Stimulated activated CD8-positive, alpha-beta memory T cell treated with anti-CD3 and anti-CD28 coated beads, Interleukin-4, amount 100 ng/mL, for 4 hours (primary cell): ENCODE measurements at places on chromosomes 16 and 17.

GRCh38 chr16:2226918-2227317 lies 3.5 kb downstream of the E4F1 start:
- no peak for DNase-seq

GRCh38 chr16:85528528-85529387 lies 84.4 kb upstream of the GSE1 start:
- DNase-seq = no peak

DNA sequence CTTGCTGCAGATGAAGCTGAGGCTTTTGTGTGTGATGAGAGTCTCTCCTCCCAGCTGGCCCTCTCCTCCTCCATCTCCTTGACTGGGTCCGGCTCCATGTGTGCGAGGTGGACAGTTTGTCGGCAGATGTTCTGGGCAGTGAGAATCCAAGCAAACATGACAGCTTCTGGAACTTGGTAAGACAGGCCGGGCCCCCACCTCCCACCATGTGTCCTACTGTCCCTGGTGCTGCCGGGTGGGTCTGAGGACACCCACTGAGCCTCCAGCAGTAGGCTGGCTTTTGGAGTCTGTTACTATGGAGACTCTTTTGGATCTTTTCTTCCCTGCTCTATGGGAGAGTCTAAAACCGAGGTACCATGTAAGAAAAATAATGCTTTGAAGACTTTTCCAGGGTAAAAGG lies 12.7 kb downstream of the NUP85 start:
- DNase-seq = no peak

- DNase-seq = no peak
Measured at GRCh38 chr16:75406943-75407342, 26.4 kb downstream of the CFDP1 start.

DNA sequence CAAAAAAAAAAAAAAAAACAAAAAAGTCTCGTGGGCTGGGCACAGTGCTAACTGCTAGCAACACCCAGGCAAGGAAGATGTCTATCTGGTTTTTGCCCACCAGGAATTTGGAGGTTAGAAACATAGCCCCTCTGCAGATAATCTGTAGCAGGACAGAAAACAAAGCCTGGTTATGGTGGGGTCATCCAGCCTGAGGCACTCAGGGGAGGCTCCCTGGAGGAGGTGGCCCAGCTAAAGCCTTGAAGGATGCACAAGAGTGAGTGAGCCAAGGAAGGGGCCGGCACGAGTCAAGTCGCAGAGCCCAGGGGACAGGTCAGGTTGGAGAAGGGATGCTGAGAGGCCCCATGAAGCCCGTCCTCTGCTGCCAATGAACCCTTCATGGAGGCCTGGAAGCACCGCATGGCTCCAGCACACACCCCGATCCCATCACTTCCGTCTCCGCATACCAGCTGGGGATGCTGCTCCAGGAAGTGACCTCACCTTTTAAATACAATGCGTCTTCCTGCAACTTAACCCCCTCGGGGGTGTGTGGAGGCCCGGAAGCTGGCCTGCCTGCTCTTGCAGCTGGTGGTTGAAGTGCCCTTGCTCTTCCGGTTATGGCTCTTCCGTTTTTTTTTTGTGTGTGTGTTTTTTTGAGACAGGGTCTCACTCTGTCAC lies 86.5 kb downstream of the ENGASE start:
- no peak for DNase-seq

- no peak for DNase-seq
Measured at GRCh38 chr16:10107081-10107480, 75.1 kb downstream of the GRIN2A start.

GRCh38 chr16:50695017-50696000 lies 1.9 kb downstream of the NOD2 start:
- DNase-seq = no peak

GRCh38 chr16:28136751-28137434 lies 73.4 kb upstream of the GSG1L start:
- DNase-seq = no peak

- no peak for DNase-seq
Measured at GRCh38 chr16:15521758-15522509, 87.5 kb downstream of the BMERB1 start.

- DNase-seq = no peak
Measured at GRCh38 chr17:34131386-34131785, 123.7 kb upstream of the CCL2 start.

- no peak for DNase-seq
Measured at GRCh38 chr16:14658063-14658462, 25.3 kb downstream of the BFAR start.

DNA sequence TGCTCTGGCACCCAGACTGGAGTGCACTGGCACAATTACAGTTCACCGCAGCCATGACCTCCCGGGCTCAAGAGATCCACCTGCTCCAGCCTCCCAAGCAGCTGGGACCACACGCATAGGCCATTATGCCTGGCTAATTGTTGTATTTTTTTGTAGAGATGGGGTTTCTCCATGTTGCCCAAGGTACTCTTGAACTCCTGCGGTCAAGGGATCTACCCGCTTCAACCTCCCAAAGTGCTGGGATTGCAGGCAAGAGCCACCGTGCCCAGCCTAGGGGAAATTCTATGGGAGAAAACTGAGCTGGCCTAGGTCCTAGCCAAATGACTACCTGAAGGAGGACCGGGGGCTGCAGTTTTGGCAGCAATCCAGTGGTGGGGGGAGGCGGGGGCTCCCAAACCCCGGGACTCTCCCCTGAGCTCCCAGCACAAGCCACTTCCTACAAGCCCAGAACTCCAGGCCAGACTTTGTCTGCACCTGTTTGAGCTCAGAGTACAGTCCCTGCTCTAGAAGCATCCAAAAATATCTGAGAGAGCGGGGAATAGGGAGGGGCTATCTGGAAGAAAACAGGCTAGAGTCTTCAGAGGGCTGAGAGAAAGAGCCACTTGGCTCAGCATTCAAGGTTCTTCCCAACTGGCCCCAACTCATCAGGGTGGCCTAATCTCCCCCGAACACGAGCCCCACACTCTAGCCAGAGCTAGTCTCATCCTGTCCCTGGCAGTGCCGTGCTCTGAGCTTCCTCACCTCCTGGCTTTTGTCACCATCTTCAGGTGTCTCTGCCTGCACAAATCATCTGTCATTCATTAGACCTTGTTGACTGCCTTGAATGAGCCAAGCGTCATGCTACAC lies 9.1 kb downstream of the SRL start:
- DNase-seq = no peak

DNA sequence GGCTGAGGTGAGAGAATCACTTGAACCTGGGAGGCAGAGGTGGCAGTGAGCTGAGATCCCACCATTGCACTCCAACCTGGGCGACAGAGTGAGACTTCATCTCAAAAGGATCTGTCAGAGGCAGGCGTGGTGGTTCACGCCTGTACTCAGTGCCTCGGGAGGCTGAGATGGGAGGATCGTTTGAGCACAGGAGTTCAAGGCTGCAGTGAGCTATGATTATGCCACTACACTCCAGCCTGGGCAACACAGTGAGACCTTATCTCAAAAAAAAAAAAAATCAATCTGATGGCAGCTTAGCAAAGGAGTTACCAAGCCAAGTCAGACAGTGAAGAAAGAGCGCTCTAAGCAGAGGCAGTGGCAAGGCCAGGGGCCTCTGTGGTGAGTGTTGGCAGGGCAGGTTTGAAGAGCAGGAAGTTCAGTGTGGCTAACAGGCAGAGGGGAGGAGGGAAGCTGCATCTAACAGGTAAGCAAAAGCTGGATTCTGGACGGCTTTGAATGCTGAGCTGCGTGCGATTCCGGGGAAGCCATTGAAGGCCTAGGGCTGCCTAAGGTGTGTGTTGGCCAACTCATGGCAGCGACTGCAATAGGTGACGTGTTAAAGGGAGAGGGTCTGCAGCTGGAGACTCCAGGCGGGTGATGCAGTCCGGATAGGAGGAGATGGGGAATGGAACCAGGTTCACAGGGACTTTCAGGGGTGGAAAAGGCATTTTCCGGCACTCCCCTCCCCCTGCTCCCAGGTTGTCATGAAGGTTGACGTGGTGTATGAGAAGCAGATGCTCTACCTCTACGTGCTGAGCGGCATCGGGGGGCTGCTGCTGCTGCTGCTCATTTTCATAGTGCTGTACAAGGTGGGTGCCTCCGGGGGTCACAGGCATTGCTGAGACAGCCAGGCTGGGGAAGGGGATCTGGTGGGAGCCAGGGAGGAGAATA lies 7.0 kb downstream of the ZNF768 start:
- DNase-seq = no peak

- no peak for DNase-seq
Measured at GRCh38 chr16:630815-631405, at the start of gene WFIKKN1. Gene WFIKKN1 (plus strand): TSS chr16:630985. CDS start chr16:631254, 269 bp downstream.

- DNase-seq = no peak
Measured at GRCh38 chr17:44000871-44001460, 3.5 kb upstream of the NAGS start.

DNA sequence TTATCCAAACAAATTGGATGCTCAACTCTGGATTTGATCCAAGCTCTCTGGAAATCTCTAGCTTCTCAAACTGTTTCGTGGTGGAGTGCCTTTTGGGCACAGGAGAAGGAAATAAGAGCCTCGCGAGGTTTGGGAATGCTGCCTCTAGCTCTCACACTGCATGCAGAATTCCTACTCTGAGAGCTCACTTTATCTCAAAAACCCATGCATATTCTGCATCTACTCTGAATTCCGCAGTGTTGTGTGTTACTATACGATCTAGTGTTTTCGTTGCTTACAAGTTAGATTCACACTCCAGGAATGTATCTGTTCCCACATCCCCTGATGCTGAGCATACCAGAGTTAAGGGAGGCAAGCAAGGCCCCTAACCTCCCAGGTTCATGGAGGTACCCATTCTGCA lies 462.7 kb downstream of the WWOX start:
- DNase-seq = no peak

- DNase-seq = no peak
Measured at GRCh38 chr16:85755929-85756768, 5.3 kb upstream of the C16orf74 start.

- DNase-seq = no peak
Measured at GRCh38 chr16:88747588-88748301, 37.3 kb downstream of the PIEZO1 start.

GRCh38 chr16:9151597-9151996 lies 60.2 kb downstream of the HAPSTR1 start:
- DNase-seq = no peak

DNA sequence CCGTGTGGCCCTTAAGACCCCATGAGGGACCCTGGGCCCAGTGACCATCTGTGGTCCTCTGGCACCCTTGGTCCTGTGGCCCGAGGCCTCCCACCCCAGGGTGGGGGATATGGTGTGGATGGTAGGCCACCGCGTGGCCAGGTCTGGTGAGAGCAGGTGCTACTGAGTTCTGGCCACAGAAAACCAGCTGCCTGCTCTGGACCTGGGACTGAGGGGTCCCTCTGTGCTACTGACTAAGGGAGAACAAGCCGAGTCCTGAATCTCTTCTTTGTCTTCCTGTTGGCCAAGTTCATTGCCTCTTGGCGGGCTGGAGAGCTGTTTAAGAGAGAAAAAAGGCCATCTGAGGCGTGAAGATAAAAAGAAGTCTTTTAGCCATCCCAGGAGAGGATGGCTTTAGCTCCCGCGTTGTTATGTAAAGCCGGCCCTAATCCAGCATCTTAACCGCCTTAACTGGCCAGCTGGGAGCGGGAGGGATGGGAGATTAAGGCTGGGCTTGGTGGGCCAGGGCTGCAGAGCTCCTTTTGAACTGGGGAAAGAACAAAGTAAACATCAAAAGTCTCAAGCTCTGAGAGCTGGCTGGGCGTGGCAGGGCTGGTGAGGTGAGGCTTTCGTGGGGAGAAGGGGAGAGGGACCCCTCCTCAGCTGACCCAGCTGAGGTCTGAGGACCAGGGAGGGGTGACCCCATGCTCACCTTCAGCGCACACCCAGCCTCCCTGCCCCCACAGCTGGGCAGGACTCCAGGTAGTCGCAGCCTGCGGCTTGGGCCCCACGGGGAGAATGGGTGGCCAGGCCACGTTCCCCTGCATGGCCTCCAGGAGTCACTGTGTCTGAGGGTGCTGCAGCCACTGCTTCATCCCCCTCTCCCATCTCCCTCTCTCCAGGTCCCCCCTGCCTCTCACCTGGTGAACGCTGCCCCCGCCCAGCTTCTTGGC lies 62.4 kb downstream of the NKD1 start:
- no peak for DNase-seq

- no peak for DNase-seq
Measured at GRCh38 chr17:5919089-5919488, 151.1 kb upstream of the WSCD1 start.

GRCh38 chr17:41012326-41013120 lies 3.6 kb upstream of the KRTAP3-1 start:
- no peak for DNase-seq

- DNase-seq = no peak
Measured at GRCh38 chr17:2855063-2855600, 58.9 kb downstream of the RAP1GAP2 start.

GRCh38 chr16:67170168-67170948 lies at the start of gene NOL3:
Gene NOL3 (plus strand): TSS chr16:67170538.
- DNase-seq = no peak

GRCh38 chr17:67477687-67478086 lies 100.6 kb downstream of the PITPNC1 start:
- peak; percentile 14 for DNase-seq

DNA sequence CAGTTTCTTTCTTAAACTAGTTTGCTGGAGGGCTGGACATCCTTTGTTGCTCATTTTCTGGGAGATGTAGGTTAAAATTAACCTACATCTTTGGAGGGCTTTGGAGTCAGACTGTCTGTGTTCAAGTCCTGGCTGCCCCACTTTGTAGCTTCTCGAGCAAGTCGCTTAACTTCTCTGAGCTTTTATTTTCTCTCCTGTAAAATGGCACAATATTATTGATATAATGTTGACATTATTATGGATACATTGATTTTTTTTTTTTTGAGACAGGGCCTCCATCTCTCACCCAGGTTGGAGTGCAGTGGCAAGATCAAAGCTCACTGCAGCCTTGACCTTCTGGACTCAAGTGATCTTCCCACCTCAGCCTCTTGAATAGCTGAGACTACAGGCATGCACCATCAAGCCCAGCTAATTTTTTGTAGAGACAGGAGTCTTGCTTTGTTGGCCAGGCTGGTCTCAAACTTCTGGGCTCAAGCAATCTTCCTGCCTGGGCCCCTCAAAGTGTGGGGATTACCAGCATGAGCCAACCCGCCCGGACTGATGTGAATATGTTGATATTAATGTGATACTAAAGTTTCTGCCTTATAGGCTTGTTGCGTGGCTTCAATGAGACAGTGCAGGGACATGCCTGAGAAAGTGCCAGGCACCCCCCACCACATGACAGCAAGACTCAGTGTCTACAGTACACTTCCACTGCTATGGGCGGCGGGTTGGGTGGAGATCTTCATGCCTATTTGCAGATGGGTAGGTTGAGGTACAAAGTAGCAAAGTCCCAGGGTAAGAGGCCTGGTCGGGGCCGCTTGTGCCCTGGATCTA lies 31.6 kb upstream of the RMI2 start:
- no peak for DNase-seq

DNA sequence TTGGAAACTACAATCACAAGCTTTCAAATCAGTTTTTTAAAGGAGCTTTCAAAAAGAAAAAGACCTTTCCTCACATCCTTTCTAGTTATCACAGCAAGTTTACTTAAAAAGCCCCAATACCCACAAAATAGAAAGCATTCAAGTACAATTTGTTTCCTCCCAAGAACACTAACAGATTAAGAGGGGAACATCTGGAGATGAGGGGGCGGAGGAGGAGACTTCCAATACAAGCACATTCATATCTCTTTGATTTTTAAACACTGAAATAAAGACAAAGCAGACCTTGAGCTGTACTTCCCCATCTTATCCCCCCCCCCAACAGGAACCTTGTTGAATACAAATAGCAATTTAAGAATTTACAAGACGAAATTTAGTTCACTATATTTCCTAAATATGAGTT lies 2.0 kb downstream of the YWHAE start:
- DNase-seq = no peak
